ENCODE measurements at places on chromosomes 11 and 22.
A peak's percentile ranks its signal among the peaks of the same experiment; 100 is the strongest.

- DNase-seq, result no peak
Measured at GRCh38 chr11:46363031-46363407, 15.8 kb downstream of the DGKZ start.

DNA sequence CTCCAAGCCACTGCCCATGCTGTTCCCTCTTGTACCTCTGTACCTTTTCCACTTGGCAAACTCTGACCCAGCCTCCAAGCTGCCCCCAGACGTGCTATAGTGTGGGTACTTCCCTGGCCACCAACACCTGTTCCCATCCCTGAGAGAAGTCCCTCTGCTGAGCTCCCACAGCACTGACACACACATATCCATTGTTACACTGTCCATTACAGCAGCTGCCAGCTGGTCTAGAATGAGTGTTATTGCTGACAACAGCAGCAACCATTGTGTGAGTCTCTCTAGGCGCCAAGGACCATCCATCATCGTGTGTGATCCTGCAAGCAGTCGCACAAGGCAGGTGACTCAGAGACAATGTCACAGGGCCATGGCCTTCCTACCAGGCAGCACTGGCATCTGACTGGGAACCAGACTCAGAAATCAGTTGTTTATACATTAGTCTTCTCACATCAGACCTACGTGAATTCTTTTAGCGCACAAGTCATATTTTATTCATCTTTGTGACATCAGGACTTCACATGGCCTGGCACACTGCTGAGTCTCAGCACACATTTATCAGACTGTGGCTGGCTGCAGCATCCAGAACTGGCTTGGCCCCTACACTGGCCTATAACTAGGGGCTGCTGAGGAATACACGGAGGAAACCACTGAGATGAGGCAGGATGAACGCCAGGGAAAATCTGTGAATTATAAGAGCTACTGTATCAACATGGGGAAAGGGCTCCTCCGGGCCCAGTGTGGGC, 56.4 kb downstream of the SGSM3 start:
- DNase-seq, result no peak

DNA sequence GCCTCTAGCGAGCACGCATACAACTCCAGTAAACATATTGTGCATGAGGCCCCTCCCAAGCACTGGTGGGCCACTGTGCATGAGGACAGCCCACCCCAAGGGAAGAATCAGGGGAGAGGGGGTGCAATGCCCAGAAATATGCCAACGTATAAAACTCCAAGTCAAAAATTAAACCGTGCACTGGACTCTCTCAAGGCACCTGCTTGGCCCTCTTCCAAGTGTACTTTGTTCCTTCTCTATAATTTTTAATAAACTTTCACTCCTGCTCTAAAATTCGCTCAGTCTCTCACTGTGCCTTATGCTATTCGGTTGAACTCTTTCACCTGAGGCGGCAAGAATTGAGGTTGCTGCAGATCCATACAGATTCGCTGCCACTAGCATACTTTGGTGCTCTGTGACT, 465.3 kb upstream of the TENM4 start:
- DNase-seq, result no peak

- peak; percentile 17 for DNase-seq
Measured at GRCh38 chr11:75524665-75525432, 892 bp downstream of the GDPD5 start.

DNA sequence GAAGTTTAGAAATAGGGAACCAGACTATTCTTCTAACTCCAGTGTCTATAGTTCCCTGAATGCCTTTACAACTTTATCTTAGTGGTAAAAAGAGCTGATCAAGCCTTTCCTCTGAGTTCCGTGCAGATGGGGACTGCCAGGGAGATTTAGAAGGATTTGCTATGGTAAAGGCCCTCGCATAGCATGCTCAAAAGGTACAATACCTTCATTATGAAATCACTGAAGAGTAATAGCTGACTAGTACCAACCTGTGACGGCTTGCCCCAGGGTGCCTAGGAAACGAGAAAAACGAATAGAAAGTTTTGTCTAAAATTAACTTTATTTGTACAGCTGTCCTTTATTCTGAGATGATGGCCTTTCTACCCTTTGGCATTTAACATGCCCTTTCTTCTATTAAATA, 150.1 kb upstream of the ARHGAP42 start:
- no peak for DNase-seq

DNA sequence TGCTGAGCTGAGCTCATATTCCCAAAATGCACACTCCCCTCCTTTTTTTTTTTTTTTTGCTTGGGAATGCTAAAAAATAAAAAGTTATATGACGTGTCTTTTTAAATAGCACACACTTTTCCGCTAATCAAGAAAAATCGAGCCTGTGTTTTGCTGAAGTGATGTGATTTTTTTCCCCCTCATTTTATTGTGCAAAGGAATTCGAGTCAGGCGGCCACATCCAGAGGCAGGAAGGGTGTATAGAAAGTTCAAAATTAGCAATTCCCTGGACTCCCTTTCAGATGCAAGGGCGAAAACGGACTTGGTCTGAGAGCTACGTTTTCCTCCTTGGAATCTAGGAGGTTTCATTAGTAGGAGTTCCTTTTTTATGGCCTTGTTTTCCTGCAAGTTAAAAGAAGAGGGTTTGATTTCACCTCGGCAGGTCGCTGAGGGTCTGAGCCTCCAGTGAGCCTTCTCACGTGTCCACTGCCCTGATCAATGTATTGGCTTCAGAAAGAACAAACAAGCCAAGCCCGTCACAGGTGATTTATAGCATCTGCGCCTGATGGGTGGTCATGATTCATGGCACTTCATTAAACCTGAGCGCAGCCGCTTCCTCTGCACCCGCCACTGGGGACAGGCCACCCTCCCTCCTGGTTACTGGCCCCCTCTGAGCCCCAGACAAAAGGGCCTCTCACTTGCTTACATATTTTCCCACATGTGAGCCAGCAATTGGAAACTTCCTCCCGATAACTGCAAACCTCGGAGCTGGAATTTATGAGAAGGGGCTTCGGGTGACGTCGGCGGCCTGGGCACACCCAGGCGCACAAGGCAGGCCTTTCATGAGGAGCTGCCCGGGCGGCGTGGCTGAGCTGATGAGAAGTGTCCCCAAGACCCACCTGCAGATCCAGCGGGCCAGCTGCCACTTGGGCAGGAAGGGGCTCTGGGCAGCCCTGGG, 64.4 kb upstream of the LINC01488 start:
- DNase-seq, result no peak

DNA sequence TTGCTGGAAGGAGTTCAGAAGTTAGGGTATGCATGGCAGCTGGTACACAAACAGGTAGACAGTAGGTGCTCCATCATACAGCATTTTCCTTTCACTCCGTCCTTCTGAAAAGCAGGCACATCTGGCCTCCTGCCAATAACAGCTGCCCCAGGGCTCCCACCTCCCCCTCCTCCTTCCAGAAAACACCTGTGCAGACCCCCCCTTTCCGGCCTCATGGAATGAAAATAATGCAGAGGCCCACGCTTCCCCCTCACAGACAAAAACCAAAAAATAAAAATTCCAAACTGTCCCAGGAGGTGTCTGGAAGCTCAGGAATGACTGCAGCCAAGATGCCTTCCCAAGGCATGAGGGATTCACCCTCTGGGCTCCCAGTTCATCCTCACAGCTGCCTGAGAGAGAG, 185.5 kb downstream of the MN1 start:
- no peak for DNase-seq

GRCh38 chr11:101775033-101775432, 139.8 kb upstream of the CEP126 start:
- no peak for DNase-seq

DNA sequence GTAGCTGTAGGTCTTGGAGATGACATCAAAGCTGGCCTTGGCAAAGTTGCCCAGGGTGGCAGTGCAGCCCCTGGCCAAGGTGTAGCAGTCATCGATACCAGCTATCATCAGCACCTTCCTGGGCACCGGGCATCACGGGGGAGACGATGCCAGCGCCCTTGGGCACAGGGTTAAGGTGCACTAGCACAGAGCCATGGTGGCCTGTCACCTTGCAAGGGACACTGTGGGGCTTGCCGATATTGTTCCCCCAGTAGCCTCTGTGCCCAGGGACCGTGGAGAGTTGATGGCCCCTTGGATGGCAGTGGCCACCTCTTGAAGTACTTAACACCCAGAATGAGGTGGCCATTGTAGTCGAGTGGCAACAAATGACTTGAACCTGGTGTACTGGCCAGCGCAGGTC, 44.4 kb upstream of the FTH1 start:
- no peak for DNase-seq

GRCh38 chr11:72173291-72173690, 18.6 kb upstream of the FOLR1 start:
- no peak for DNase-seq

DNA sequence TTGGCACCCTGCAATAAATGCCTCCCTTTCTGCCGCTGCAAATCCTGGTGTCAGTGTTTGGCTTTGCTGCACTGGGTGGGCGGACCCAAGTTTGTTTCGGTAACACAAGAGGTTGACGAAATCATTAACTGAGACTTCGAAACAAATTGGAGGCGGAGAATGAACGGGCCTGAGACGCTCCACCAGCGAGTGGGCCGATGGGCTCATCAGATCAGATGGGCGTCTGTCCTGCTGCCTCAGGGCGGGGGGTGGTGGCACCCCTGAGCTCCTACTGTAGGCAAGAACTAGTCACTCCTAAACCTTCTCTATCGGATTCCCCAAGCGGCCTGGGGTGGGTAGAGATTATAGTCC, 918 bp upstream of the CAPN5 start:
- DNase-seq, result peak; percentile 14

GRCh38 chr11:128226106-128226716, 361.1 kb downstream of the ETS1 start:
- DNase-seq, result peak; percentile 17

GRCh38 chr11:92993004-92993403, 23.6 kb downstream of the MTNR1B start:
- no peak for DNase-seq

DNA sequence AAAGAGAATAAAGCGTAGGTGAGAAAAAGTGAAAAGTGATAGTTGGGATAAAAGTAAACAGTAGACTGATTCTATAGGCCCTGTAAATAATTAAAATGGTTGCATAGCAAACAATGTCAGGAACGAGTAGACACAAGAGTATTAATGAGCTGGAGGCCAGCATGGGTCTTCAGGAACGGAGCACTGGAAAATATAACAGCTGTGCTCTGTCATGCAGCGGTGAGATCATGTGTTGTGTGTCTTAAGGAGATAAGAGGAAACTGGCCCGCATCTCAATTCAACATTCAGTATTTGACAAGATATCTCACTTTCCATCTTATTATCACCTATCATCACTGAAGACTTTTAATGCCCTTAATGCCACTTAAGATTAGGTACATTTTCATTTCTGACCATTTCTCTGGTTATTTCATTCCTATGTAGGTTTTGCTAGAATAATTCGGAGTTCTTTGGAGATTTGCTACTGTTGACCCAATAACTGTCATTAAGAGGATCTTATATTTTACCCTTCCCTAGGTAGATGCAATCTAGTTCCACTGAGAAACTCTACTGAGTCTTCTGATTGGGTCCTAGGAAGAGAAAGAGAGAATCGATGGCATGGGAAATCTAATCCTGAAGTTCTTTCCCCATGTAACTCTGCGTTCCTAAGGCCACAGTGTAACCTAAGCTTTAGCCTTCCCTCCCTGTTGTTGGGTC, 35.5 kb upstream of the VWA5A start:
- DNase-seq, result no peak

DNA sequence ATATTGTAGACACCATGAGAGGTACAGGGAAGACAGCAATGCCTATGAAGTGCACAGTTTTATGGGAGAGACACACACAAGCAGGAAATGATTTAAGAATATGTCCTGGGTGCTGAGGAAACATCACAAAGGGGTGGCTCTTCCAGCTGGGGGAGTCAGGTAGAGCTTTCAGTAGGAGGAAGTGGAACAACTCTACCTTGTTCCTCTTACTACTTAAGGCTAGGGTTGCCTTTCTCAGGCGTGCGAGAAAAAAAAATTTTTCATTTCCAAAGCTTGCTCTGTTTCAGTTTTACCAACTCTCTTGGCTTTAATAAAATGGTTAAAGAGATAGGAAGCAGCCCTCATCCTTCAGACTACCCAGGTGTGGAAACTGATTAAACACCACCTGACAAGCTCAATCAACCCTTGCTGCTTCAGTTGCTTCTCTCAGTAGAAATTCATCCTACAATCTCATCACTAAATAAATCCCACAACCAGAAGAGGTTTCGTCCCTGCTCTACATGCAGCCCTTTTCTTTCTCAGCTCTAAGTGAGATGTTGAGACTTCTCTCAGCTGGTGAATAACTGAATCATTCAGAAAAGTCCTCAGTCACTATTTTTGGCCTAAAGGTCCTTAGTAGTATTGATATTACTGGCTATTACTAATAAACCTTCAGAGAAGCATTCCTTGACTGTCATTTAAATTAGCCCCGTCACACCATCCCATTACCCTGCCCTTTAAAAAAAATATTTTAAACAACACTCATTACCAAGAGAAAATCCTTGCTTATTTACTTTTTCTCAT, 5.9 kb downstream of the ABTB2 start:
- DNase-seq, result no peak

GRCh38 chr22:40472051-40472450, 101.7 kb downstream of the SGSM3 start:
- no peak for DNase-seq

DNA sequence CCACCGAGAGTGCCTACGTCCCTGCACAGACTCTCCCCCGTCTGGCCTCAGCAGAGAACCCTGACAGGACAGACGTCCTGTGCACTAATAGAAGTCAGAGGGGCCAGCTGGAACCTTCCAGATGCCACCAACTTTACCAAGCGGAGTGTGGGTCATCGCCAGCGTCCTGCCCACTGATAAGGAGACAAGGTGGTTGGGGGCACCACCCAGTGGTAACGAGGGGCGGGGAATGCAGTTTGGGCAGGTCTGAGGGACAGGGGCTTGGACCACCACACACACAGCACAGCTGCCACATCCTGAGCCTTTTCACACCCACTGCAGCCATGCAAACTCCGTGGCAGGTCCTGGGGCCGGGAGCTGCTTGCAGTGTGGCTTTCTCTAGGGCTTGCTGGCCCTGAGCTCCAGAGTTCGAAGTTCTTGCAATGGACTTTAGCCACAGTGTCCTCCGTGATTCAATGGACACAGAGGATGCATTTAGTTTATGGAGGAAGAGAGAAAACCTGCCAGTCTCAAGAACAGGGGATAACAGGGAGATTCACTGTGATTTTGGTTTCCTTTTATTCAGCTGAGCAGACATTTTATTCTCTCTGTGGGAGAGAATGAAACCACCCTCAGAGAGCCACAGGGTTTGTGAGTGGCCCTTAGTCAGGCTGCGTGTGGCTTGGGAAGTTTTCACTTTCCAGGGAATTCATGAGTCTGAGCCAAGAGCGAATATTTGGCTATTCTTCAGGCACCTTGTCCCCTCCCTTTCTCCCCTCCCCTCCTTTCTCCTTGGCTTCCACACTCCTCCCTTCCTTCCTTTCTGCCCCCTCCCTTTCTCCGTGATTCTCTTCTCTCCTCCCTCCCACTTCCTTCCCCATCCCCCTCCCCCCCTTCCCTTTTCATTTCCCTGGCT, 13.1 kb downstream of the MRGPRG start:
- DNase-seq, result no peak

- no peak for DNase-seq
Measured at GRCh38 chr11:134333946-134334345, 2.2 kb downstream of the GLB1L2 start.

DNA sequence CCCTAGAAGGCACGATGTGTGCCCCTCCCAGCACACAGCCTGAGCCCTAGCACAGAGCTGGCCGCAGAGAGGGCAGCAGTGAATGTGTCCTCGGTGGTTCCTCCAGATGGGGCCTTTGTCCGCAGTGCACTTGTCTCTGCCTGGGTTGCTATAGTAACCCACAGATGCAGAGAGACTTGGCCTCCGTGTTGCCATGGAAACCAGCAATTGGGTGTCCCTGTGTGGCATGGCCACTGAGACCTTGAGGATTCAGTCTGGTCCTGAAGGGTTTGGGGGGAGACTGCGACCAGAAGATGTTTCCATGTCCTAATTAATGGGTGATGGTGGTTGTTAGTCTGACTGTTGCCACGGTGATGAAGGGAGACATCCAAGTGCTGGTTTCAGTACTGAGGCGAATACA, 42.6 kb upstream of the TUB start:
- no peak for DNase-seq
